ENCODE measurements at places on chromosomes 4 and X.

DNA sequence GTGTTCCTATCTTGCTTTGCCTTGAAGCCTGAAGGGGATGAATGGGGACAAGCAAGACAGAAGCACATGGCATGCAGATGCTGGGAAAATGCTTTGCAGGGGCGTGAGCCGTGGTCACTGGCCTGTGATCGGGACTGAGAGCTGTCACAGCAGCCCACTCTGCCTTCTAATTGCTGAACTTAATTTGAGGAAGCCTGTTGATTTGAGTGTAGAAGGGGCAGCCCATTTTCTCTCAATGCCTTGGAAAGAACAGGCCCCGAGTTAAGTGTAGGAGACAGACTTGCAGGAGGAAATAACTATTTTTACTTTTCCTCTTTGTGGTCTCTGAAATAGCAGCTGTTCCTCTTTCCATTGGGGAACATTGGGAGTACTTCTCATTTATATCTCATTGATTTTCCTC lies 26.1 kb upstream of the TBC1D1 start:
- no peak for DNase-seq

DNA sequence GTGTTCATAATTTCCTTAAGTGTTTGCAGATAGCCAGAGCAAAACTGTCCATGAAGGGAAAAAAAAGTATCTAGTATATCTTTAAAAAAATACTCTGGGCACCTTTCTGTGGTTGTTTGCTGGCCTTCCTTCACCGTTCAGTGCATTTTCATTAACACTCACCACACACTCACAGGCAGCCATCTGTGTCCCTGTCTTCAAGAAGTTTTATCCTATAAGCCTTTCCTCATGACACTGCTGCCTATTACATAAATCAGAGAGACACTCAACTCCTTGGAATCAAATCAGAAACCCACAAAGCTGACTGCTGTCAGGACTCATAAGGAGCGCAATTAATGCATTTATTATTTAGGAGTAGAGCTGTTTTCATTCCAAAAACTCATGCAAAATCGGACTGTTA lies 1720.2 kb downstream of the PCDH7 start:
- DNase-seq: no peak

- DNase-seq: no peak
Observed at GRCh38 chr4:4386296-4386735, 586 bp upstream of the NSG1 start.

DNA sequence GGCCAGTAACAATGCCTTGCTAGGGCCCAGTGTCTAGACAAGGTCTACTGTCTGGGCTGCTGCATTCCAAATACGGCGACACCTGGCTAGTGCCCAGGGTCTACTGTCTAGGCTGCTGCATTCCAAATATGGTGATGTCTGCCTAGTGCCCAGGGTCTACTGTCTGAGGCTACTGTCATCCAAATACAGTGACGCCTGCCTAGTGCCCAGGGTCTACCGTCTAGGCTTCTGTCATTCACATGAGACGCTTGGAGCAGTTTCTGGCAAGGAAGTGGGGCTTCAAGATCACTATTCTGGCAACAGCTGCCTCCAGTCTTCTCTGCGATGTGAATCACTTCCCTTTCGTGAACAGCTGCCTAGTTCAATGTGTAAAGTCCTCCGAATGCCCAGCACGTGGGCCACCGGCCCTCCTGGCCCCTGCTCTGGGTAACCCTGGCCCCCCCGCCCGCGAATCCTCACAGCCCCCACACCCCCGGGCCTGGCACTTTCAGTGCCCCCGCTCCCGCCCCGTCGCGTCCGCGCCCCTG lies 12.7 kb downstream of the ACOX3 start:
- DNase-seq: no peak

DNA sequence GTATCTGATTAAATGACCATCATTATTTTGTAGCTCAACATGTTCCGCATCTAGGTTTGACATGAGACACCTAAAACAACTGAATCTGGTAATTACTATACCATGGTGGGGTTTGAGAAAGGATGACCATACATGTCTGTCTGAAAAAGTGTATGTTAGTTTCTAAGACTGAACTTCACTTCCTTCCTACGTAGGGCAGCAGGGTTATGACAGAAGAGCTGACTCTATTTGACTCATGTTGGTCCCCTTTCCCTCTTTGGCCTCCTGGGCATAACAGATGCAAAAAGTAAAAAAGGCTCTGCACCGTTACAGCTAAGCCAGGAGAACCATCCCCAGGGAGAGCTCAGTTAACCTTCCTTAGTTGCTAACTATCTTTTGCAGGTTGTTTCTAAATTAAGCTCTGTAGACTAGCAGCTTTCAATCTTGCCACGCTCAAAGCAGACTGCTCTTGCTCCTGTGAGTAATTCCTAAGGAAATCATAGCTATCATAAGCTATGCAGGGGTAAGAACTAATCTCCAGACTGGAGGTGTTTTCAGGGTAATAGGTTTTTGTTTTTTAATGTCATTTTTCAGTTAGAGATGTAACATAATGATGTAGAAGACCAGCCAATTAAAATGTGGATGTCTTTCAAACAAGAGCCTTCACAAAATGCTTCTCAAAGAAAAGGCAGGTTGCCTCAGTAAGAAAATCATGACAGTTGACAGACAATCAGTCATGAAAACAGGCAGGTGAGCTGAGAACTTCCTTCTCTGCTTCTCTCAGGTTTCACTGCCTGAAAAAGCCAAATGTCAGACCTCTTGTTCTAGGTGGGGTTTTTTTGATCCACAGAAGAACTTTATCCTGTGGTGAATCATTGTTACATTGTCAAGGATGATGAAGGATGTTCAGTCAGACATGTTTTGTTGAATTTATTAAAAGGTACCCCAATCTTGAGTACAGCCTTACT lies 66.9 kb upstream of the DAPP1 start:
- no peak for DNase-seq

- no peak for DNase-seq
Observed at GRCh38 chrX:142428916-142429315, 223.8 kb upstream of the MAGEC2 start.

DNA sequence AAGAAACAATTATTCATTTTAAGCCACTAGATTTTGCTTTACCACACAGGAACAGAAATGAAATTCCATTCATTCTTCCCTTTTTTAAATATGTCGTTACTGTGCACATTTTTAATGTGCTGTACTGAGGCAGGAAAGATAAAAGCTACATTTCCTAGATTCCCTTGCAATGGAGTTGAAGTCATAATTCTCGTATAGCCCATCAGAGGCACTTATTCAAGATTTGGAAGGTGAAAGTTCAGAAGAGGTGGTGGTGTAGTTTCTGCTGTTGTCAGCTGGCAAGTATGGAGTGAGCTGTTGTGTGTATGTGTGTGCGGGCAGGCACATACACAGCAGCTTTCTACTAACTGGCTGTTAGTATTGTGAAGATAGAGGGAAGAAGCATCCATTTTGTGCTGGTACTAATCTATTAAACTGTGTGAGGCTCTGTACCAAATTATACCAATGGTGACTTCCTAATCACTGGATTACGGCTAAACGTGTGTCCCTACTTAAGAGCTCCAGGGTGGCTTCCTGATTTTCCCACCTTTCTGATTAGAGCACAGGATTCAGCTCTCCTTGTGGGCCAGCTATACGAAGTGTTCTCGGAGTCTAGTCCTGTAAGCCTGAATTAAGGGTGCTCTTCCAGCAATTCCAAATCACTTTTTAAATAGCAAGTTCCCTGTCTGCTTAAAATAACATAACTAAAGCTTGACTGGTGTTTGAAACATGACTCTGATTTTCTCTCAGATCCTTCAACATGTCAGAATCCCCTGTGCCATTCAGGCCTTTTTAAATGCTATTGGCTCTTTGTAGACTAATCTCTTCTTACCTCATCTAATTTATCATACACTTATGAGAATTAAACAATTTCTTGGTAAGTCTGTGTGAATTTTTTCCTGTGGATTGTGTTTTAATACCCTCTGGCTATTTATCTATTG lies 43.8 kb downstream of the PDS5A start:
- no peak for DNase-seq

- no peak for DNase-seq
Observed at GRCh38 chr4:1058198-1058996, 47.0 kb downstream of the FGFRL1 start.

DNA sequence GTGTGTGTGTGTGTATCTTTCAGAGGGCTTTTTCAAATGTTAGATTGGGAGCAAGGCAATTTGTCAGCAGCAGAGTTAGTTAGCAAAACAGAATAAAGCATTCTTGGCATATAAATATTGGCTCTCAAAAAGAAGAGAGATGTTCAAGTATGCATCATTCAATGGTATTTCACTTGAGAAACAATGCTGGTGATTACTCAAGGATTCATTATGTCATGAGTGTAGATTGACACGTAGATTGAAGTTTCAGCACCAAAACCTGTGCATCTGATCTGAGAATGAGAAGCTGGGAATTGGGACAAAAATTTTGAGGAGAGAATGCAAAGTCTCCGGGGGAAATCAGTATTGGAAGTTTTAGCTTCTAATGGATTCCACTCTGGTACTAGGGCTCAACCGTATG lies 241.4 kb downstream of the FRMPD4 start:
- no peak for DNase-seq

Measured in T follicular helper cell (primary cell).